ENCODE measurements at places on chromosomes 7 and 10.

DNA sequence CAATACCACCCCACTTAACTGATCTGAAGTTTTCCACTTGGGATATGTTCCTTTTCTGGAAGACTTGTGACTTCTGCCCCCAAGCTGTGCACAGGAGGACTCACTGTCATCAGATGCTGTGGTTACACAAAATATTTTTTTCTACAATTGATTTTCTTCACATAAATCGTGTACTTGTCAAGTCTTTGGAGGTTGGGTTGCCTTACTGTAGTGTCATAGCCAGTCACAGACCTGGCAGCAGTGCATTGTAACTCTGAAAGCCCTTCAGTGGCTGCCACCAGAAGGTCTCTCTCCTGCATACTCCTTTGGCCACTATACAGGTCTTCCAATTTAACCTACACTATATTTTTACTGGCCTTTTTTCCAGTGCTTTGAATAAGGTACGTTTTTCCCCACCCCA, 73.2 kb downstream of the SDK1 start:
- DNase-seq: no peak

DNA sequence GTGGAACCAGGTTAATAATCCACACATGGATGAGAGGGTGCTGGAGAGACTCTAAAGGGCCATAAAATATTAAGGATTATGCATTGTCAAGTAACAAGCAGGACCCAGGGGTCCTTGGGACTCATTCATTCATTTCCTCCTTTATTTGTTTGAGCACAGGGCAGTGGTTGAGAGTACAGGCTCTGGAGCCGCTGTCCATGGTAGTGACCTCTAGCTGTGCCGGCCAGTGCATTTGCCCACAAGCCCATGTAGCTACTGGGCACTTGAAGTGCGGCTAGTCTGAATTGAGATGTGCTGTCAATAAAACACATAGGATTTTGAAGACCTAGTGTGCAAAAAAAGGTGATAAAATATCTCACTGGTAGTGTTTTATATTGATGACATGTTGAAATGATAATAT, 137.6 kb downstream of the C10orf105 start:
- no peak for DNase-seq

- no peak for DNase-seq
Observed at GRCh38 chr7:43533801-43534479, 49.0 kb upstream of the STK17A start.

DNA sequence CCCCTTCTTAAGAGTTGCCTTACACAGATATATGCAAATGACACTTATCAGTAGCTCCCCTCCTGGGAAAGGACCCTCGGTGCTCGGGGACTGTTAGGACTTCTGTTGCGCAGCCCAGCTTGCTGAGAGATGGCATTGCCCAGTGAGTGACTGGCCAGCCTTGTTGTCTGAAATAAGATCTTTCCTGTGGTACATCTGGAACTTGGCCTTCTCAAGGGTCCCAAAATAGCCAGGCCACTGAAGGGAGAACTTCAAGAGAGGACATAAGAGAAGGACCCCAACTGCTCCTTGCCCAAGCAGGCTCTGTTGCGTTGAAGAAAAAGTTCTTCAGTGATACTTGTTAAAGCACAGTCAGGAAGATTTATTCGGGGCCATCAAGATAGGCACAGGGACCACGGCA, 17.3 kb downstream of the BAG3 start:
- DNase-seq: no peak

- no peak for DNase-seq
Observed at GRCh38 chr7:47150497-47151260, 431.2 kb downstream of the TNS3 start.

DNA sequence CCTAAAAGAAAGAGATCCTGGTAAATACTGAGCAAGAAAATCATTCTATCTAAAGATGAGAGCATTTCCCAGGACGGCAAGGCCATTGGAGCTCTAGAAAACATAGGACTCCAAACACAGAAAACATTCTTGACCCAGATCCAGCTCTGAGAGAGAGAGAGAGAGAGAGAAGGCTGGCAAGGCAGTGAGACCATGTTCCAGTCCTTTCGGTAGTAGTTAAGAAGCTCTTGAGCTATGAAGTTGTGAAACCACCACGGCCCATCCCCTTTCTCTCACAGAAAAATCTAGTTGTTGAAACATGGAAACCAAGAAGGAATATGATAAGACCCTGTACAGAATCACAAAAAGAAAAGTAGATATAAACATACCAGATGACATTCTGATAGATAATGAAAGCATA, 212.4 kb upstream of the NPSR1 start:
- no peak for DNase-seq

DNA sequence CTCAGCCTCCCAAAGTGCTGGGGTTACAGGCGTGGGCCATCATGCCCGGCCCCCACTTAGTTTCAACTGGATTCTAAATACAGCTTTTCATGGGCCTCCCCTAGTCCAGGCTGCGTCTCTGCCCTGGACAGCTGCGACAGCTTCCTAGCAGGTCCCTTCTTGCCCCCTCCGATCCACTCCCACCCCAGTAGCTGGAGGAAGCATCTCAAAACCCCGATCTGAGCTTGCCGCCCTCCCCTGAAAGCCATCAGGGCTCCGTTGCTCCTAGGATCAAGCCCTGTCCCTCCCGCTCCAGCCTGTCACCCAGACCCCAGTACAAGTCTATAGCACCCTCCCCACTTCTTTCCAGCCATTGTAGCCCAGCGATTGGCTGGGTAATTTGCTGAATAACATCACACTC, 64.5 kb downstream of the VWA2 start:
- DNase-seq: no peak

GRCh38 chr7:37342688-37343471, 105.8 kb downstream of the ELMO1 start:
- no peak for DNase-seq

DNA sequence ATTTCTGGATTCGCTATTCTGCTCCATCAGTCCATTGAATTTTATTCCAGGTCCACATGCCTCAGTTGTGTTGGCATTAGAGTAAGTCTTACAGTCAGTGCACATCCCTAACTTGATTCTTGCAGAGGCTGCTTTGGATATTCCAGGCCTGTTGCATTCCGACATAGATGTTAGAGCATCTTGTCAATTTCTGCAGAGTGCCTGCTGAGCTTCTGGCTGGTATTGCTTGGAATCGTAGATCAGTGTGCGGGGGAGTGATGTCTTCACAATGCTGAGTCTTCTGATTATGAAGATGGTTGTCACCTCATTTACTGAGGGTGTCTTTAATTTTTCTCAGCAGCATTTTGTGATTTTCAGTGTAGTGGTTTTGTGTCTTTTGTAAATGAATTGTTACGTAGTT, 45.2 kb downstream of the INPP5A start:
- DNase-seq: no peak
